ENCODE measurements at places on chromosomes 4 and X.

DNA sequence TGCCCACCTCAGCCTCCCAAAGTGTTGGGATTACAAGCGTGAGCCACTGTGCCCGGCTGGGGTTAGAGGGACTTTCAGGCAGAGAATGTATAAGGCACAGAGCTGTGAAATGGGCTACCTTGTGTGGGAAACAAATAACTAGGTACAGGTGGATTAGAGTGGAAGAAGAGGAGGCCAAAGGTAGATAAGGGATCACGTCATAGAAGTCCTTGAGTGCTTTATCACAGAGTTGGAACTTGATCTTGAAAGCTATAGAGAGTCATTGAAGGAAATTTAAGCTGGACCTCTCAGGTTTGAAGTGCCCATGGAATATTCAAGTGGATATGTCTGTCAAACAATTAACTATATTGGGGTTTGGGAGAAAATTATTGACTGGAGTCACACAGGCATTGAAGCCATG, 8.4 kb downstream of the N4BP2 start:
- no peak for DNase-seq

- no peak for DNase-seq
These were observed 143.6 kb downstream of the SLIT2 start for GRCh38 chr4:20395160-20395773.

GRCh38 chrX:118615141-118615540, 112.3 kb upstream of the IL13RA1 start:
- no peak for DNase-seq

DNA sequence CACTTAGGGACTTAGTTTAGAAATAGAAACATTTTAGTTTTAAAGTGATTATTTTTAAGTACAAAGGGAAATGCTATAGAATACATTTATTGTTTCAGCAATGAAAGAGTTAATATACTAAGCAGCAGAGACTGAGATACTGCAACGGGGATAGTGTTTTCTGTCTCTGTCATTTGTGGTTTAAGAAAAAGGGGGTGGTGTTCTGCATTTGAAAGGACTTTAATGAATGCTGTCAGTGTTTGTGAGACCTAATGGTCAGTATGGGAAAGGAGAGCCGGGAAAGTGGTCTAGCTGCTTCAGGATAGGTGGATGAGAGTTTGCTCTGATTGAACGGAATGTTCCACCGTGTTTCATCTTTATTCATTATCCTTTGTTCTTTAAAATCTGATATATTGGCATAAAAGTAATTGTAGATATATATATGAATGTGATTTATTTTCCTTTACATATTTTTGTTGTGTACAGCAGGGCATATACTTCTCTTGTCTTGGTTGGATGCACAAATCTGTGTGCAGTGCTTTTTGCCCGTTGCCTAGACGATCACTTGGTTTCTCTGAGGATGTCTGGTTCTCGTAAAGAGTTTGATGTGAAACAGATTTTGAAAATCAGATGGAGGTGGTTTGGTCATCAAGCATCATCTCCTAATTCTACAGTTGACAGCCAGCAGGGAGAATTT, at the start of gene KLHL5:
Gene KLHL5 (plus strand): TSS at position 139 of the 676 bp plus-strand sequence. CDS start 421 bp downstream, at position 560.
- no peak for DNase-seq

GRCh38 chr4:17024425-17024824, 126.0 kb upstream of the LDB2 start:
- no peak for DNase-seq

DNA sequence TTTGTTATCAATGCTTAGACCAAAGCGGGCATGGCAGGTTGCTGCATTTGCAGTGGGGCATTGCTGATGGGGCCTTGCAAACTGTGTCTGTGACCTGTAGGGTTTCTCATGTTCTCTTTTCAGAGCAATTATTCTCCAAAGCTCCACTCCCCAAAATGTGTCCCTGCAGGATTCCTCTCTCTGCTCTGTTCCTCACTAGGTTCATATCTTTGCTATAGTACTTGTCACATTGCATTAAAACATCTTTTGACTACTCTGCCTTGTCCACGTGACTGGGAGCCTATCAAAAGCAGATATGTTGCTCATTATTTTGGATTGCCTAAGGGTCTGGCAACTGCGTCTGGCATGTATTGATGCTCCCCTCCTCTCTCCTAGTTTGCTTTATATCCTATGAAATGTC, 177.7 kb upstream of the MID1 start:
- DNase-seq: no peak

DNA sequence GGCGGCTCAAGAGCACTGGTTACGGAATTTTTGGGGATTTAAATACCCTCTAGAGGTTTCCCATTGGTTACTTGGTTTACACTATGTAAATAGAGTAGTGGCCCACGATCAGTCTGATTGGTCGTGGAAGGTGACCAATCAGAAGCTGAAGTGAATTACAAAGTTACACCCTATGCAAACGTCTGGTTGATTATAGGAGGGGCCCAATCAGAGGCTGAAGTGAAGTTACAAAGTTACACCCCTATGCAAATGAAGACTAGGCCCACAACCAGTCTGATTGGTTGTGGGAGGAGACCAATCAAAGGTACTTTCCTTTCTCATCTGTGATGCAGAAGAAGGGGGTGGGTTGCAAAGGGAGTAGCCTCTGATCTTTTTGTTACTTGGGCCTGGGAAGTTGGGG, 45.1 kb upstream of the HSD17B10 start:
- no peak for DNase-seq

DNA sequence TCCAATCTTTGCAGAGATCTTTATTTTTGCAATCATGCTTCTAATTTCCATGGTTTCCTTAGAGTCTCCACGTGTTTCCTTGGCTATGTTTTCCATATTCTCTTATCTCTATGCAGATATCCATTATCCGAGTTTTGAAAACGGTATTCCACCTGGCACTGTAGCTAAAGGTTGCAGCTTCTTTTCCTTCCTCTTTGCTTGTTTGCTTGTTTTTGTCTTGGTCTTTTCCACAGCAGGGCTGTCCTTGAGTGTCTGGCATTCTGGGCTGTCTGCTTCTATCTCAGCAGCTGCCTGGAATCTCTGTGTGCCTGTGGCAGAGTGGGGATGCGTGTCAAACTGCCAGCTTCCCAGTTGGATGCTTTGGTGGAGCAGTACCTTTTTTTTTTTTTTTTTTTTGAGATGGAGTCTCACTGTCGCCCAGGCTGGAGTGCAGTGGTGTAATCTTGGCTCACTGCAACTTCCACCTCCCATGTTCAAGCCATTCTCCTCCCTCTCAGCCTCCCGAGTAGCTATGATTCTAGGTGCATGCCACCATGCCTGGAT, 46.9 kb downstream of the WFS1 start:
- no peak for DNase-seq

GRCh38 chrX:28585767-28586166, 1.5 kb upstream of the IL1RAPL1 start:
- DNase-seq: no peak
